ENCODE measurements at places on chromosomes 16 and 17.
A peak's percentile ranks its signal among the peaks of the same experiment; 100 is the strongest.

GRCh38 chr17:19991252-19991885 lies 13.7 kb upstream of the AKAP10 start:
- DNase-seq = no peak

DNA sequence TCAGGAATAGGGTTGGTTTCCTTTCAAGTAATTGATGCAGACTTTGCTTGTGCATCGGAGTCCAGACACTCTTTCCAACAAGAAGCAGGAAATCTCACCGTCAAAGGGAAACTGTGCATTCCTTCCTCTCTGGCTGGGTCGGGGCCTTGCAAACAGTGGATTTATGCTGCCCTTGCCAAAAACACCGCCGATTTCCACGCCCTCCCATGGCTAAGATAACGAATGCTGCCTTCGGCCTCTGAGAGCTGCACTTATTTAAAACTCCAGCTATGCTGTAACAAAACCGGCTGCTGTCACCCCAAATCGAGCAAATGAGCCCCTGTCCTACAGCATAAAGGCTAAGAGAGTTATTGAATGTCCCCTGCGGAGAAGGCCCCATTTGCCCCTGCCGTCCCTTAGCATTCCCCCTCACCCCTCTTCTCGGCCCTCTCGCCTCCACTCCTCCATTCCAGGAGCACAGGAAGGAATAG lies 275.5 kb upstream of the IRX5 start:
- no peak for DNase-seq

DNA sequence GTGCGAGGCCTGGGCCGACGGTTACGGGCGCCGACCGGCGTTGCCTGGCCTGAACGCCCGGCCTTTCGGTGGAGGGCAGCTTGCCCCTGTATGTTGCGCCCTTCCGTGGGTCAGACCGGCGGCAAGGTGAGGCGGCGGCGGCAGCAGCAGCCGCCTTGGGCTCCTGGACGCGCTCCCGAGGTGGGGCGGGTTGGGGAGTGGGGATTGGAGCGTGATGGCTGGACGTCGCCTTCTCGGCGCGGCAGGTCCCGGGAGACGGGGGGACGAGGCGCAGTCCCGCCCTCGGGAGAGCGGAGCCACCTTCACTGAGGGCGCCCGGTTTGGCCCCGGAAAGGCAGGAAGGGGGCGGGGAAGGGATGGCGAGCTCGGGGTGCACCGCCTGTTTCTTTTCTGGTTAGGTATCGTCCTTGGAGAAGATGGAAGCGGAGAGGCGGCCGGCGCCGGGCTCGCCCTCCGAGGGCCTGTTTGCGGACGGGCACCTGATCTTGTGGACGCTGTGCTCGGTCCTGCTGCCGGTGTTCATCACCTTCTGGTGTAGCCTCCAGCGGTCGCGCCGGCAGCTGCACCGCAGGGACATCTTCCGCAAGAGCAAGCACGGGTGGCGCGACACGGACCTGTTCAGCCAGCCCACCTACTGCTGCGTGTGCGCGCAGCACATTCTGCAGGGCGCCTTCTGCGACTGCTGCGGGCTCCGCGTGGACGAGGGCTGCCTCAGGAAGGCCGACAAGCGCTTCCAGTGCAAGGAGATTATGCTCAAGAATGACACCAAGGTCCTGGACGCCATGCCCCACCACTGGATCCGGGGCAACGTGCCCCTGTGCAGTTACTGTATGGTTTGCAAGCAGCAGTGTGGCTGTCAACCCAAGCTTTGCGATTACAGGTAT lies 671 bp downstream of the DGKE start:
- DNase-seq = peak; percentile 69

DNA sequence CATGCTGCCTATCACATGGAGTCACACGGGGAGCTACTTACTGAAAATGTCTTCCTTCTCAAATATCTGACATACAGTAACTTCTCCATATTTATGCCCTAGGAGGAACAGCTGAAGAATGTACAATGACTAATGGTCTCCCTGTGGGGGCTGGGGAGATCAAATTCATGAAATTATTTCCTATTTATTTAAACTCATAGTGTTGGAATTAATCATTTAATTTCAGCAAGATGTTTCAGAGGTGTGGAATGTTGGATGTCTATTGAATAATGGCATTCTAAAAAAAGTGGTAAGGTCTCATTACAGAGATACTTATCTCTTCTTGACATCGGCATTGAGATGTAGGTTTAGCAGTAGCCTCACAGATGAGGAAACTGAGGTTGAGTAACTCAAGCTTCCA lies 214.3 kb upstream of the CDH11 start:
- no peak for DNase-seq

- no peak for DNase-seq
Observed at GRCh38 chr16:65079549-65079948, 42.3 kb downstream of the CDH11 start.

GRCh38 chr16:740459-740763 lies 386 bp downstream of the CIAO3 start:
- no peak for DNase-seq

- DNase-seq = no peak
Observed at GRCh38 chr16:11270602-11271162, 1.6 kb upstream of the TNP2 start.

DNA sequence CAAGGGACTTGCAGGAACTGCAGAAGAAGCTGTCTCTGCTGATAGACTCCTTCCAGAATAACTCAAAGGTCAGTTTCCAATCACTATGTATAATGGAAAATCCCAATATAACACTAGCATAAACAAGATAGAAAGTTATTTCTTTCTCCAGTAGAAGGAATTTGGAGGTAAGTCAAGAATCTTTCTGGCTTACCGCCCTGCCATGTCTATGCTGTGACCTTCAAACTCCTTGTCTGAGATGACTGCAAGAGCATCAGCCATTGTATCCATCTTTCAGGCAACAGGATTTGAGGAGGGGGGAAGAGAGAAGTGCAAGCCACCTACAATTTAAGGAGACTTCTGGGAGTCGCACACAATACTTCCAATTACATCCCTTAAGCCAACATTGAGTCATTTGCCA lies 2.7 kb downstream of the LDAF1 start:
- no peak for DNase-seq

- DNase-seq = no peak
Observed at GRCh38 chr17:49146620-49147306, 14.2 kb downstream of the B4GALNT2 start.

- no peak for DNase-seq
Observed at GRCh38 chr16:65624666-65625065, 502.8 kb upstream of the CDH11 start.

GRCh38 chr17:14304773-14305517 lies 4.1 kb downstream of the HS3ST3B1 start:
- no peak for DNase-seq

DNA sequence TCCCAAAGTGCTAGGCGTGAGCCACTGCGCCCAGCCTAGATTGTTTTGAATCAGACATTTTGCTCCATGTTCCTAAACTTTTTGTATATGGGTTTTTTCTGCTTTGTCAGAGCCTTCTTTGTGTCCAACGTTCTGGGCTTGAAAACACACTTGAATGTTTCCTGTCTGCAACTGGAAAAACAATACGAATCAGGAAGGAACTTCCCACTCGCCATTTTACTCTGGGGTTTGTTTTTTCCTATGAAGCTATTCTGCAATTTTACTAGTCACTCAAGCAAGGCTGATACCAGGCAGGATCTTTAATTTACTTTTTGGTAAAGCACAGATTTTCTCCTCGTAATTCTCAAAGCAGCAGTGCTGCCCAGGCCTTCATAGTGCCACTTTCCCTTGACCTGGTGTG lies 31.6 kb downstream of the ARHGAP17 start:
- DNase-seq = no peak

DNA sequence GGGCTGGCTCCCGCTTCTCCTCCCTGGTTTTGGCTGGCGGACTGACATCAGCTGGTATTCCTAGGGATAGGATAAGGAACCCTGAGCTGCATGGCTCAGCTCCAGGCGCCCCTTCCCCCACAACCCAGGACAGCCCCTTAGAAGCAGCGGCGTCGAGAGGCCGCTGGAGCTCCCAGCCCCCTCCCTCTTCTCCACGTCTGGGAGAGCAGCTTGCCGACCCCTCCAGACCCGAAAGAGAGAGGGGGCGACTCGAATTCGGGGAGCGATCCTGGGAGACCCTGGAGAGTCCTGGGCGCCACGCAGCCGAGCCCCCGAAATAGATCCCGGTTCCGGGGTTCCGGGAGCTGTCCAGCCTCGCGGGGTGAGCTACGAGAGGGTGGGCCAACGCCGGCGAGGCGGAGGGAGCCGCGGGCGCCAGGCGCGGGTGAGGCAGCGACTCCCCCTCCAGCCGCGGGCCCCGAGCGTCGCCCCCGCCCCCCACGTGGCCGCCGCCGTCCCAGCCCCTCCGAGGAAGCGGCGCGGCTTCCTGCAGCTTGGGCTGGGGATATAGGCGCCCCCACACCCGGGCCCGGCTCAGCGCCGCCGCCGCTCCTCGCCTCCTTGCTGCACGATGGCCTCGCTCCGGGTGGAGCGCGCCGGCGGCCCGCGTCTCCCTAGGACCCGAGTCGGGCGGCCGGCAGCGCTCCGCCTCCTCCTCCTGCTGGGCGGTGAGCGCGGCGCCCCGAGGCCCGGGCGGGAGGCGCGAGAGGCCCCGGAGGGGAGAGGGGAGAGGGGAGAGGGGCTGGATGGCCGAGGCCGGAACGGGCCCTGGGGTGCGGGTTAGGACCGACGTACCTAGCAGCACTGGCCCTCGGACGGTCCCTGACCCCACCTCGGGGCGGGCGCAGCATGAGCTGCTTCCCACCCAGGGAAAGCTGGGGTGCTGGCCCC lies at the start of gene RAMP2:
Gene RAMP2, plus strand, starts transcription at position 576 of the 930 bp plus-strand sequence. Its CDS starts 35 bp downstream, at position 611.
- DNase-seq = no peak

DNA sequence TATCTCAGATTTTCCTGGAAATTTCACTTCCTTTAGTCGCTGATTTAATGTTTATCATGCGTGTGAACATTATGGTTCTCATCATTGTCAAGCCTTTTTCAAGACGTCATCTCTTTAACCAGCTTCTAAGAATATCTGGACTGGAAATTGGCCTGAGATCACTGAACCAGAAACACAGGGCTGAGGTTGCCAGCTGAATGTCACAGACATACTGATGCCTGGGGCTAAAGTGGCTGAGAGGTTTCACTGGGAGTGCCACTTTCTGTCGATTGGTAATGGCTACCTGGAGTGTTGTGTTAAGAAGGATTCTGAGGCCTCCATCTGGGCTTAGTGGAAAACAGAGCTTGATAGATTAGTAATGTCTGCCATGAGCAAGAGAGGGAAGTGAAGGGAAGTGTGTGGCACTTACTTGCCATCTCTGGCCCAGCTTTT lies 54.2 kb downstream of the CRISPLD2 start:
- DNase-seq = peak; percentile 55
